ENCODE measurements at places on chromosomes 13 and 19.

DNA sequence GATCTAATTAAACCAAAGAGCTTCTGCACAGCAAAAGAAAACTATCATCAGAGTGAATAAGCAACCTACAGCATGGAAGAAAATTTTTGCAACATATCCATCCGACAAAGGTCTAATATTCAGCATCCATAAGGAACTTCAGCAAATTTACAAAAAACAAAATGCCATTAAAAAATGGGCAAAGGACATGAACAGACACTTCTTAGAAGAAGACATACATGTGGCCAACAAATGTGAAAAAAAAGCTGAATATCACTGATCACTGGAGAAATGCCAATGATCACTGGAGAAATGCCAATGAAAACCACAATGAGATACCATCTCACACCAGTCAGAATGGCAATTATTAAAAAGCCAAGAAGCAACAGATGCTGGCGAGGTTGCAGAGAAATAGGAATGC, 32.5 kb downstream of the ZNF582 start:
- no peak for DNase-seq

DNA sequence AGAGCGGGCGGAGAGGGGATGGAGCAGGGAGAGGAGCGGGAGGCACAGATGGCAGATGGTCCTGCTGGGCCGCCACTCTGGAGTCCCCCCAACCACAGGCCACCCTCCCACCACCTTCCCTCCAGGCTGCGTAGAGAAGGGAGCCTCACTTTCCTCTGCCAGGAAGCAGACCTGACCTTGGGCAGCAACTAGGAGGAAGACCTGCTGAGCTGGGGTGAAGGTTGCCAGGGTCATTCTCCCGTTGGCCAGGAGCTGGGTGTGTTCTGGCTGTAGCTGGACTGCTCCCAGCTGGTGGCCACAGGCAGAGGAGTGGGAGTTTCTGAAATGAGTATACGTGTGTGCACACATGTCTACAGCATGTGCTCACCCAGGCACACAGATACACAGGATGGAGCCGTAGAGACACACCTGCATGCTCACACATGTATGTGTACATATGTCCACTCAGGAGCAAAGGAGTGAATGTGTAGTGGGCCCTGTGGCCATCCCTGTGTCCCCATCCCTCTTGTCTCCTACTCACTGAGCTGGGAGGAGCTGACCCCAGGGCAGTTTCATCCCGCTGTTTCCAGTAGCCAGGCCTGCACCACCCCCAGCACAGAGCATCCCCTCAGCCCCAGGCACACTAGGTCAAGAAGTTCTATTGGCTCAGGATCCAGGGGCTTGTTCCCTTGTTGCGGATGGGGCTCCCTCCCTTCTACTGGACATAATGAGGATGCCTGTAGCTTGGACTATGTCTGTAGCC, 53.0 kb downstream of the CHST8 start:
- no peak for DNase-seq

DNA sequence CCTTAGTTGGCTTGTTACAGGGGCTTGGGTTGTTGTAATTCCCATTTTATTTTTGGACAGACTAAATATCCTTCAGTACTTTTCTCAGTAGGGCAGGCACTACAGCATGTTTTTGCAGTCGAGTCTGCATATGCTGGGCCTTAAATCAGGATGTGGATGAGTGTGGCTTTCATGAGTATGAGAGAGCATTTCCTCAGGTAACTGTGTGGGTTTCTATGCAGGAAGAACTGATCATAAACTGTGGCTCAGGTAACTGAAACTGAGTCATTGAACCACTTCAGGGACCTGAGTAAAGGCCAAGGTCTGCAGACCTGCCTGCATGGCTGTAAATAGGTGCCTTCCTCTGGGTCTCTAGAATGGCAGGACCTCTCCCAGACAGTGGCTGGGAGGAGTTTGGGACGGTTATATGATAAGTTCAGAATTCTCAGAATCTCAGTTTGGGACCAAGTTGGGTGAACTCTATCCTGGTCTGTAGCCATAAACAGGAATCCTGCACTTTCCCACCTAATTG, 112.1 kb downstream of the ZNF737 start:
- no peak for DNase-seq

DNA sequence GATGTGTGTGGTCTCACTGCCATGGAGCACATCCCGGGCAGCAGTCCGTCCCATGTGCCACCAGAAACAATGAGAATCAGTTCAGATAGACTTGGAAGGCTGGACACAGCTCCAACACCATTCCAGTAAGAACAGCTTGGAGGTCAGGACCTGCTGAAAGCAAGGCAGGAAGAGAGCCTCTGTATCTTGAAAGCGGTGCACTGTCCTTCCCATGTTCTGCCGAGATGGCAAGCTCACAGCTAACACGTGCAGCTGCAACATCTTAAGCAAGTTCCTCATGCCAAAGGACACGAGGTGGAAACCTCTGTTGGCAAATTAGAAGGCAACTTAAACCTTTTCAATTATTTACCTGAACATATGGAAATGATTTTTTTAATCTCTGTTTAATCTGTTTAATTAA, 175.4 kb downstream of the DLEU7 start:
- no peak for DNase-seq

- no peak for DNase-seq
Measured at GRCh38 chr13:110633776-110634175, 18.4 kb downstream of the NAXD start.

DNA sequence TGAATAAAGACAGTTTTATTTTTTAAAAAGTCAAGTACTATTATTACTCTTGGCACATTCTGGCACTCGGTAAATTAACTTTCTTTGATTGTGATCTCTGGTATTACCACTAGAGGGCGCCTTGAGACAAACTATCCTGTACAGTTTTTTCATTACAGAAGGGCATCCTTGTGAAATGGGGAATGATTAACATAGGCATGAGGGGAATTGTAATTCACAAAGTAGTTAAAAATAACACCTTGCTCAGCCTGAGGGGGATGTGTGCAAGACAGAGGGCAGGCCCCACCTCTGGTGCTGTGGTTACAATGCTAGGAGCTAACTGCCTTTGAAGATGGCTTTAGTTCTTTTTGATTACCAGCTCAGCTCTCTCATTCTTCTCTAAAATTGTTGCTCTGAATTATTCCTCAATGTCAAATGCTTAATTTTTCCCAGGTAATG, 24.2 kb upstream of the C1QTNF9B start:
- DNase-seq: peak; percentile 56
